Effector memory CD8-positive, alpha-beta T cell (primary cell): ENCODE measurements at places on chromosomes 16 and 17.

- no peak for DNase-seq
These were observed 63.4 kb downstream of the GTF3C1 start for GRCh38 chr16:27486344-27486743.

- DNase-seq = no peak
These were observed 358.5 kb upstream of the PMFBP1 start for GRCh38 chr16:72530434-72530833.

- no peak for DNase-seq
These were observed 718.1 kb upstream of the SOX9 start for GRCh38 chr17:71402661-71403141.

- no peak for DNase-seq
These were observed 17.2 kb upstream of the UTP6 start for GRCh38 chr17:31918701-31919128.

- DNase-seq = no peak
These were observed 242.1 kb upstream of the GSE1 start for GRCh38 chr16:85370881-85371651.

DNA sequence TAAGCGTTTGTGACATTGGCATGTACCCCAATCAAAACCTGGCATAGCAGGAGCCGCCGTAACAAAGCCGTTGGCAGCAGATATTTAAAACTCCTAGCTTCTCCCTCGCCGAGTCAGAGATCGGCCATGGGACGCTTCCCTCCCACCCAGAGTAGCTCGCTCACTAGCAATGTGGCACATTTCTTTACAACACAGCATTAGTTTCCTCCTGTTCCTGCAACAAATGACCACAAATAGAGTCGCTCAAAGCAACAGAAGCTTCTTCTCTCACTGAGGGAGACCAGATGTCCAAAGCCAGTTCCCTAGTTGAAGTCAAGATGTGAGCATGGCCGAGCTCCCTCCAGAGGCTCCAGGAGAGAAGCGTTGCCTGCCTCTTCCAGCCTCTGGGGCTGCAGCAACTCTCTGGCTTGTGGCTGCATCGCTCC lies 106.7 kb downstream of the RBFOX3 start:
- no peak for DNase-seq

DNA sequence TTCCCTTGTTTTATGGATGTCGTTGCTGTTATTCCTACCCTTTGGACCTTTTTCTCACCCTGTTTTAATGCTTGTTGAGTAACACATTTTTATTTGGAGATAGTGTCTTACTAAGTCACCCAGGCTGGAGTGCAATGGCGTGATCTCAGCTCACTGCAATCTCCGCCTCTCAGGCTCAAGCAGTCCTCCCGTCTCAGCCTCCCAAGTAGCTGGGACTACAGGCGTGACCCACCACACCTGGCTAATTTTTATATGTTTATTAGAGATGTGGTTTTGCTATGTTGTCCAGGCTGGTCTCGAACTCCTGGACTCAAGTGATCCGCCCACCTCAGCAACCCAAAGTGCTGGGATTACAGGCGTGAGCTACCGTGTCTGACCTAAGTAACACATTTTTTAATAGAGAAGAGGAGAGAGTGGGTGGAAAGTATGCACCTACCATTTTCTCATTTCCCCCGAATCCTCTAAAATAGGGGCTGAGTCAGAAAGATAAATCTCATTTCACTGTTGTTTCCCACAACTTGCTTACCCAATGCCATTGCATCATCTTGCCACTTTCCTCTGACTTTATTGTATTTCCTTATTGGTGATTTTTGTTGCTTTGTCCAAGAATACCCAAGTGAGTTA lies 7.0 kb downstream of the DHX40 start:
- DNase-seq = no peak

GRCh38 chr16:59048876-59049275 lies 314.8 kb upstream of the GOT2 start:
- DNase-seq = no peak

DNA sequence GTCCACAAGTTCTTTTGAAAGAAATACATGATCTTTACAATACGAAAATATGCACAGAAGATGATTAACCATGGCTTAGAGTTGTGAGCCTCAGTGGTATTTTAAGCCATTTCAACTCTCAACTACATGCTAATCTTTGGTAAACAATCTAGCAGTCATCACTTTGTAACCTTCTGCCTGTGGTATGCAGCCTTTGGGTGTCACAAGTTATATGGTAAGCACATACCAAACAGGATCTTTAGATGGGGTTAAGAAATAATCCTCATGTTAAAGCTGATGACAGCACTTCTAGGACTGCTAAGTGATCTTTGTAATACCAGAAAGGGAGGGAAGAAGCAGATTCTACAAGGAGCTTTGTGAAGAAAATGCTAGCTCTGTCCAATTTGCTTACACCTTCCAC lies 74.3 kb downstream of the CA4 start:
- DNase-seq = no peak

DNA sequence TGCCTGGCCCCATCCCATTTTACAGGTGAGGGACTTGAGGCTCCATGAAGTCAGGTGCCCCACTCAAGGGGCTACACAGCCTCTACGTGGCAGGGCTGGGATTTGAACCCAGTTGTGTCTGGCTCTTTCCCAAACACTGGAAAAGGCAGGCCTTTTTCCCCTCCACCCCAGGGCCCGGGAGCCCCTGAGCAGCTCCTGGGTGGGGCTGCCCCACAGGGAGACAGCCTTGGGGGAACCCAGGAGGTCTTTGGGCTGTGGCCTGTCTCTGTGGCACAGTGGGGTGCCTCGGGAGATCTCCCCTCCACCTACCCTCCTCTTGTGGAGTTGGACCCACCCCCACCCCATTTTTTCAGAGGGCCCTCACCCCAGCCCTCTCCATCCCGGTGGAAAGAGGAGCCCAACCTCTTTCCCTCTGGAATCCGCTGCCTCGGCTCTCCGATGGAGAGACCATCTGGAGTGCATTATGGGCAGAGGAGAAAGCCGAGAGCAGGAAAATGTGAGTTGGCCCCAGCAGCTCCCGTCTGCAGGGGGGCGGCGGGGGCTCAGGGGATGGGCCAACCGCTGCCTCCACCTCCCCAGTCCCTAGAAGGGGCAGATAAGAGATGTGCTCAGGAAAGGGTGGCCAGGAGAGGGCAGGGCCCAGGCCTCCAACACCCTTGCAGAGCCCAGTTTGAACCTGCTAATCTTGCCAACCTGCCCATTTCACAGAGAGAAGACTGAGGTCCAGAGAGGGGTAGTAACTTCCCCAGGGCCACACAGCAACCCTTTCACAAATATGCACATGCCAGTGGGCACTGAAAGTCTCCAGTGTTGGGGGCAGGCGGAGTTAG lies 15.4 kb upstream of the TMEM92 start:
- DNase-seq = no peak

- no peak for DNase-seq
These were observed 57.3 kb downstream of the TMEM186 start for GRCh38 chr16:8739989-8740704.

DNA sequence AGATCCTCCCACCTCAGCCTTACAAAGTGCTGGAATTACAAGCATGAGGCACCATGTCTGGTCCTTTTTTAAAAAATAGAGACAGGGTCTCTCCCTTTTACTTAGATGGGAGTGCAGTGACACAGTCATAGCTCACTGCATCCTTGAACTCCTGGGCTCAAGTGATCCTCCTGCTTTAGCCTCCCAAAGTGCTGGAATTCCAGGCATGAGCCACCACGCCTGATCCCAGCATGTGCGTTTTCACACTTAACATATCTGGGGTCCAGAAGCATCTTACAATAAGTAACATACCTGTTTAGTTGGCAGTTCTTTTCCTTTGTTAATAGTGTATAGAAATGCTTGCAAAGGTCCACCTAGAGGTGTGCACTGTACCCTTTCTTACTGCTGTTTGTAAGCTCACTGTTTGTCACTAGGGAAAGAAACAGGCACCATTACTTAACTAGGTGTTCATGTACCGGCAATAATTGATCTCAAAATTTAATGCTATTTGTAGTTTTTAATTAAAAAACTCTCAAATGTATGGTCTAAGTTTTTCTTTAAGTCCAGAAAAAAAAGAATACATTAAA lies 221.7 kb downstream of the RPTOR start:
- no peak for DNase-seq

DNA sequence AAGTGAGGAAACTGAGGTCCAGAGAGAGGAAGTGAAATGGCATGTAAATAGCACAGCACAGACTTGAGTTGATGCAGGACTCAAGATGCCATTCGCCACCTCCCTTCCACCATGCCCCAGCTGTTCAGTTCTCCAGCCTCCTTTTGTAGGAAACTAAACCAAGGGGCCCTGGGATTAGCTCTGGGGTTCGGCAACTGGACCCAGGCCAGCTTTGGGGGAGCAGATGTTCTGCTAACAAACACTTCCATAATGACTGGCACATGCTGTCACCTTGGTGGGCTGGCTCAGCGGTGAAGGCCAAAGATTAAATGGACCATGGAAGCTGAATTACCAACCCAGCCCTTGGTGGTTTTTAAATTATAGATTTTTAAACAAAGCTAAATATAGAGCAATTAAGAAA lies 77.0 kb downstream of the IRX6 start:
- DNase-seq = no peak

- DNase-seq = no peak
These were observed 24.4 kb downstream of the SCNN1G start for GRCh38 chr16:23206986-23207385.

- DNase-seq = no peak
These were observed 70.2 kb downstream of the ANKRD11 start for GRCh38 chr16:89420204-89420603.

DNA sequence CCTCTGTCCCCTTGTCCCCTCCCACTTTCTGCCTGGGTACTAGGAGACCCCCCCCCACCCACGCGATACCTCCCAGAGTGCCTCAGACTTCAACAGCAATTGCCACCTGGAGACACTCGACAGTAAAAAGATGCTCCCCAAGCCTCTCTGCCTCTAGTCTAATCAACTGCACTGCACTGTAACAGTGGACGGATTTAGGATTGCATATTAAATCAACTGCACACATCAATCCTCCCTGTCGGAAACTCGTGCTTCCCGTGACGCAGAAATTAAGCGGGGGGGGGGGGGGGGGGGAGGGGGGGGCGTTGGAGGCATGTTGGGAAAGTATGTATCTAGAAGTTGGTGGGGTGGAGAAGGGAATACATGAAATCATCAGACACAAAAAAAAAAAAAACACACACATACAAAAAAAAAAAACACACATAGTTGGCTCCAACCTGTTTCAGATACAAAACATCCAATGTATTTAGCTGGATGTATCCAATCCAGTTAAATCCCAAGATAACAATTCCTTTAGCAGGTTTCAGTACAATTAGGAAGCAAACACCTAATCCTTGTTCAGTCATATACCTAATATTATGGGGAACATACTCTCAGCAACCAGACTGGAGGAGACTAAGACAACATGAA lies 29.7 kb downstream of the FAM222B start:
- DNase-seq = no peak

DNA sequence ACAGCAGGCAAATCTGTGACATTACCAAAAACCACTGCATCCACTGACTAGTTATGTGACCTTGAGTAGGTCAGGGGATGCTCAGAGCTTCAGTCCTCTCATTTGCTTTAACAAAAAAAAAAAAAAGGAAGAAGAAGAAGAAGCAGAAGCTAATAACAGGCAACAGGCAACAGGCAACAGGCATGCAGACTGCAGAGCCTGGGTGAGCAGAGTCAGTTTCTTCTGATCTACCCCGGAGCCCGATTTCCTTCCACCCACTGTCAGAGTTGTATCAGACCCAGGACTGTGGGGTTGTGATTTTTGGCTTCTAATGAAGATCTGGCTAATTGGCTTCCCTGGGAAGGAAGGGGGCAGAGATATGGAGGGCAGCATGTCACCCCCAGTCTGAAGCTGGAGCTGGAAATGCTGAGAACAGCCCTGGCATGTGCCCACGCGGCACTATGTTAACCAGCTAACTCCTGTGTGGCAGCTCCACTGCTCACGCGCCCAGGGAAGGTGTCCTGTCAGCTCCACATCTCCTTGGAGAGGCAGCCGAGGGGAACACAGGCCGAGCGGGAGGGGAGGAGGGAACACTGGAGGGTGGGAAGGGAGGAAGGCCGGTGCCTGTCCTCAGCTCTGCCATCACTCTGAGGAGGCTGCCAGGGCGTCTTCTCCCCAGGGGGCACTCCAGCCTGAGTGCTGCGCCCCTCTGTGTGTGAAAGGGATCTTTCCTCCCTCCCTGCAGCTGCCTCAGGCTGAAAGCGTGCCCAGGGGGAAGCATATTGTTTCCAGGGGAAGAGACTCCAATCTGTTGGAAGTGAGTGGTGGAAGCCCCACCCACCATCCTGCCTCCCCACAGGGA lies 17.6 kb downstream of the SRCIN1 start:
- no peak for DNase-seq

- no peak for DNase-seq
These were observed 315.6 kb downstream of the SNX29 start for GRCh38 chr16:12291989-12292759.

DNA sequence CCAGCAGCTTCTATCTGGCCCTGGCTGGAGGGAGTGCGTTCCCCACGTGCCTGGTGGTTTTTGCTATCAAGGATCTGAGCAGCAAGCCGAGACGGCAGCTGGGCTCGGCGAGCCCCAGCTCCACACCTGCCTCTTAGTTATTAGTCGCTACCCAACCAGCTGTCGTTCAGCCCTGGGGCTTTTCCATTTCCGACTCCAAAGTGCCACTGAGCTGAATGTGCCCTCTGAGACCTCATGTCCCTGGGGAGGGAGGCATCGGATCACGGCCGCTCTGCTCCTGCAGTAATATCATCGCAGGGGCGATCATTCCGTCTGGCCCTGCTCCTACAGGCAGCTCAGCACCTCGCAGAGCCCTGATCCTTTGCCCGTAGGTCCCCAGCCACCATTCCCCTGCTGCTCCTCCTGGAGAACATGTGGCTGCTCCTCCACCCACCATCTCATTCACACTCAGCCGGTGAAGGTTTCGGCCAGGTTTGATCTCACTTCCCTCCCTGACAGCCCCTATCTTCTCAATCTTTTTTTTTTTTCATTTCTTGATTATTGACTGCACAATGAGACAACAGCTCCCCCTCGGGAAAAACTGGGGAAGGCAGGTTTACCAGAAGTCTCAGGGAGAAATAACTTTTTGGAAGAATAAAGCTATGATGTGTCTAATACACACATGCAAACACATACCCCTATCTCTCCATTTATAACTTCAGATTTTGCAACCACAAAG lies 86.7 kb downstream of the ZFHX3 start:
- DNase-seq = no peak

GRCh38 chr17:19551591-19552148 lies 18.0 kb downstream of the SLC47A1 start:
- no peak for DNase-seq

GRCh38 chr16:81551151-81551808 lies 106.7 kb downstream of the CMIP start:
- DNase-seq = no peak

DNA sequence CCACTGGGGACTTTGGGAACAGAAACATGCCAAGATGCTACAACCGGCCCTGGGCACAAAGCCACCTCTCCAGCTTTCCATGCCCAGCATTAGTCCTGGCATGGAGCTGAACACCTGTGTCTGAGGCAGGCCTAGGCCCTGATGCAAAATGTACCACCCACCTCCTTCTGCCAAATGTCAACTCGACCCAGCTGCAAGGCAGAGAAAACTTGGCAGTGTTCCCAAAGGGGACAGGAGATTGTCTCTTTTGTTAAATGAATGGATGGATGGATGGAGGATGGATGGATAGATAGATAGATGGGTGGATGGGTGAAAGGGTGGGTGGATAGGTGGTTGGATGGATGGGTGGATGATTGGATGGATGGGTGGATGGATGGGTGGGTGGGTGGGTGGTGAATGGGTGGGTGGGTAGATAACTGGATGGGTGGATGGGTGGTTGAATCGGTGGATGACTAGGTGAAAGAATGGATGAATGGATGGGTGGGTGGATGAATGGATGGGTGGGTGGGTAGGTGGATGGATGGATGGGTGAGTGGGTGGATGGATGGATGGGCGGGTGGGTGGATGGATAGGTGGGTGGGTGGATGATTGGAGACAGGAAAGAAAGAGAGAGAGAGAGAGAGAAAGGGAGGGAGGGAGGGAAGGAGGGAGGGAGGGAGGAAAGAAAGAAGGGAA lies 73.4 kb upstream of the TNRC6C start:
- DNase-seq = no peak
